ENCODE measurements at places on chromosomes 13 and 19.
A peak's percentile ranks its signal among the peaks of the same experiment; 100 is the strongest.

GRCh38 chr13:19586904-19587634, 25.7 kb upstream of the TPTE2 start:
- peak; percentile 19 for DNase-seq

- DNase-seq = peak; percentile 29
These were observed 40.2 kb upstream of the NPAS1 start for GRCh38 chr19:46979126-46980105.

DNA sequence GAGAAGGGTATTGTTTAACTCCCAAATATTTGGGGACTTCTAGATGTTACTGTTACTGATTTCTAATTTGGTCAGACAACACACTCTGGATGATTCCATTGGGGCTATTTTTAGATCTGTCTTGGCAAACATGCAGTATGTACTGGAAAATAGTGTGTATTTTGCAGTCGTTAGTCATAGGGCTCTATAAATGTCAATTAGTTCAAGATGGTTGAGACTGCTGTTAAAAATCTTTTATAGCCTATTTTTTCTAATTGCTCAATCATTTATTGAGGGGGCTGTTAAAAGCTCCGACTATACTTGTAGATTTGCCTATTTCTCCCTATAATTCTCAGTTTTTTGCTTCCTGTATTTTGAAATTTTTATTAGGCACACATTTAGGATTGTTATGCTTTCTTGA, 31.4 kb downstream of the PPP5C start:
- no peak for DNase-seq

GRCh38 chr19:55461974-55462626, 658 bp upstream of the ISOC2 start:
- peak; percentile 43 for DNase-seq

GRCh38 chr13:99993660-99994637, 12.4 kb downstream of the ZIC2 start:
- DNase-seq = no peak

Measured in epithelial cell of esophagus (primary cell).